ENCODE measurements at places on chromosomes 4 and X.

GRCh38 chrX:5176766-5177165, 1051.9 kb downstream of the NLGN4X start:
- no peak for DNase-seq

- no peak for DNase-seq
Measured at GRCh38 chrX:116238093-116238492, 67.5 kb downstream of the AGTR2 start.

DNA sequence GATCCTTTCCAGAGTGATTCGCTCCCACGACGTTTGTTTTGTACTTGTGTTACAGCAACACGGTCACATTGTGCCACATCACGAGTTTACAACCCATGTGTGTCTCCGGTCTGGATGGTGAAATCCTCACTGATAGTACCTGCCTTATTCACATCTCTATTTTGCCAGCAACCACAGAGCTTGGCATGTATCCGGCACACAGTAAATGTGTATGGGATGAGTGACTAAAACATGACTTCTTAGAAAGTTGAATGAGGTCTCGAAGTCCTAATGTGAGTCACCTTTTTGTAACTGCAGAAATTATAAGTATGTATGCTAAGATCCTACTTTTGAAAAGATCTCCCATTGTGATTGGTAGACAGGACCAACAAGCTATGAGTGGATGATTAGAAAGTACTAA, 7.5 kb downstream of the STOX2 start:
- no peak for DNase-seq

DNA sequence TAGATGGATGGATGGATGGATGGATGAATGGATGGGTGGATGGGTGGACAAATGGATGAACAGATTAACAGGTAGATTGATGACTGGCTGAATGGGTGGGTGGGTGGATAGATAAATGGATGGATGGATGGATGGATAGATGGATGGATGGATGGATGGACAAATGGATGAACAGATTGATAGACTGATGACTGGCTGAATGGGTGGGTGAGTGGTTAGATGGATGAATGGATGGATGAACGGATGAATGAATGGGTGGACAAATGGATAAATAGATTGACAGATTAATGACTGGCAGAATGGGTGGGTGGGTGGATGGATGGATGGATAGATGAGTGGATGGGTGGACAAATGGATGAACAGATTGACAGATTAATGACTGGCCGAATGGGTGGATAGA, 13.6 kb upstream of the AKAP17A start:
- DNase-seq: no peak

- no peak for DNase-seq
Measured at GRCh38 chrX:109384699-109385098, 97.2 kb downstream of the GUCY2F start.

GRCh38 chr4:40121515-40121914, 64.9 kb downstream of the N4BP2 start:
- DNase-seq: no peak

- no peak for DNase-seq
Measured at GRCh38 chr4:139919004-139919403, 235.0 kb downstream of the MAML3 start.

DNA sequence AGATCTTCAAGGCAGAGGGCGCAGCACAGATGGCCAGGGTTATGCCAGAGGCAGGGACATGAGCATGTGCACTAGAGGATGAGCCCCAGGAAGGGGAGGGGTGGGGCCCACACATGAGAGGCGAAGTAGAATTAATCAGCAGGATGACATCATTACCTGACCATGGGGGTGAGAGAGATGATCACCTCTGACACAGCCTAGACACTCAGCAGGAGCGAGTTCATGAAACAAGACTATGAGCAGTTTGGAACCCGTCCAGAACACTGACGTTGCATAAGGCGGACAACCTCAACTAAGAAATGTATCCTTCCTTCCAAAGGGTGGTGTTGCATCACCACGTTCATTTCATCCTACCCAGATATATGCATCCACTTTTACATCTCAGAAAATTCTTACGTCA, 446.7 kb upstream of the TENM3 start:
- DNase-seq: no peak

GRCh38 chr4:185128272-185129119, 14.6 kb upstream of the SLC25A4 start:
- peak; percentile 37 for DNase-seq

- no peak for DNase-seq
Measured at GRCh38 chr4:1366371-1367229, 19.6 kb downstream of the UVSSA start.

GRCh38 chr4:126375462-126376054, 1060.8 kb downstream of the FAT4 start:
- DNase-seq: no peak

DNA sequence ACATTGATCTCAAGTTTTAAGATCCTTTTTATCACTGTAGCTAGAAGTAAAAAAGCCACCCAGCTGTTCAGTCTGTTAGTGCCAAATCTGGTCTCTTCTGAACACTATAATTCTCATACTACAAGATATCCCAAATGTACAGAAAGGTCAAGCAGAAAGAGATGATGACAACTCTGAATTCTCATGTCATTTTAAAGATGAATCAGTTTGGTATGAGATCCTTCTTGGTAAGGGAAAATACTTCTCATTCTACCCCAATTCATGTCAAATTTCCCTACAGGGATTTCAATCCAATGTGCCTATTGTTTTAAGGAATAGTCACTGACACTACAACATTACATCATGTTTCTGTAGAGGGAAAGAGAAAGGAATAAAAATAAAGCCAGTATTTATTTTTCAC, 184.5 kb downstream of the CPEB2 start:
- no peak for DNase-seq

DNA sequence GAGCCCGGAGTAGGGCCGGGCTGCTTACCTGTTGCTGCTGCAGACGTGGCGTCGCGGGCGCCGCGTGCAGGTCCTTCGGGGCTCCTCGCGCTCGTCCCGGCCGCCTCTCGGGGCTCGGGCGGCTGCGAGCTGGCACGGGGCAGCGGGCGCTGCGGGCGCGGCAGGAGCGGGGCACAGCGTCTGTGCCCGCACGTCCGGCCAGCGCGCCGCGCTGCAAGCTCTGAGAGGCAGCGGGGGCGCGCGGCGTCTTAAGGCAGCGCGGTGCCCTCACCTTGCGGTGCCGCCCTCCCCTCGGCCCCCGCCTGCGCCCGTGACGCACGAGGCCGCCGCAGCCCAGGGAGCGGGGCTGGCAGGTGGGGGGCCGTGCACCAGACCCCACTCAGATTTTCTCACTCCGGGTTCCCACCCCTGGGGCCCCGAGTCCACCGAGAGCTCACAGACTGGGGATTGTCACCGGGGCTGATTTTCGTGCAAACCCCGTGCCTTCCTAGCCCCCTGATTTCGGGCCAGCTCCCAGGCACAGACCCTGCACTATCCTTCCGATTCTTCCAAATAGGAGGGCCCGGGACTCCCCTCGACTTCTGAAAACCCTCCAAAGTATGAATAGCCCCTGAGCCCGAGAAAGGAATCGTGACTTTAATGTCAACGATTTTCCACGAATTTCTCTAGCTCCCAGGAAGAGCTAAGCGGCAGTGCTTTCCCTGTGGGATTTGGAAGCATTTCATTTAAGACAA, at the start of gene GPR101:
GPR101 (minus strand) TSS at position 222 of the 734 bp plus-strand sequence. CDS start 2,321 bp downstream, outside the sequence.
- DNase-seq: no peak

- no peak for DNase-seq
Measured at GRCh38 chr4:88059766-88060165, 52.3 kb downstream of the PKD2 start.

DNA sequence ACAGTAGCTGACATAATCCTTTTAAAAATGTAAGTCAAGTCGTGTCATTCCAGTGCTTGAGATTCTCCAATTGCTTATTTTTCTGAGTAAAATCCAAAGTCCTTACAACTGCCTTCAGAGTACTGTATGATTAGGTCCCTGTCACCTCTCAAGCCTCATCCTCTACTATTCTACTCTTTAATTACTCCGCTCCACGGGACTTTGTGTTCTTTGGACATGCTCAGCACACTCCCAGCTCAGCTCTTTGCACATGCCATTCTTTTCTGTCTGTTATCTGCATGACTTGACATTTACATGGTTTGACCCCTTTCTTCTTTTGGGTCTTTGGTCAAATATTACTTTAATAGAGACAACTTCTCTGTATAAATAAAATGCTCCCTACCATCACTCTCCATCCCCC, 15.1 kb downstream of the FAM47E start:
- no peak for DNase-seq

GRCh38 chr4:186240452-186240847, 13.1 kb downstream of the KLKB1 start:
- no peak for DNase-seq

DNA sequence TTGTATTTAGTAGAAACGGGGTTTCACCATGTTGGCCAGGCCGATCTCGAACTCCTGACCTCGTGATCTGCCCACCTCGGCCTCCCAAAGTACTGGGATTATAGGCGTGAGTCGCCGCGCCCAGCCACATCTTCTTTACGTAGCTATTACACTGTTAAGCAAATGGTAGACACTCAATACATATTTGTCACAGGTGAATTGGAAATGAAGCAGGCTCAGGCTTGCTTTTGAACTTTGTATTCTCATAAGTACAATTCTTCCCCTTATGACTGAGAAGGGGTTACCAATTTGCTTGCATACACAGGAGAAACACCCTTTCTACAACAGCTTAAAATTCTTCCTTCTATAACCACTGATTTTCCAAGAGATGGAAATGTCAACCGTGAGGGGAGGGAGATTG, 787 bp upstream of the SRPX2 start:
- no peak for DNase-seq

DNA sequence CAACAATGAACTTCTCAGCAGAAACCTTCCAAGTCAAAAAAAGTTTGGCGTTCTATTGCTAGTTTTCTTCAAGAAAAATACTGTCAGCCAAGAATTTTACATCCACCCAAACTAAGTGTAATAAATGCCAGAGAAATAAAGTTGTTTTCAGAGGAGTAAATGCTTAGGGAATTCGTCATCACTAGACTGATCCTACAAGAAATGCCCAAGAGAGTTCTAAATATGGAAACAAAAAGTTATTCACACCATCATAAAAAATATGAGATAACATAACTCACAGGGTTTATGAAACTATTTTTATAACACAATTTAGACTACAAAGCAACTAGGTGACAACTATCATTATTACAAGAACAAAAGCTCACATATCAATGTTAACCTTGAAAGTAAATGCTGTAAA, 259.5 kb upstream of the GABRA2 start:
- DNase-seq: no peak

GRCh38 chrX:65677954-65678469, 10.6 kb downstream of the MSN start:
- no peak for DNase-seq

DNA sequence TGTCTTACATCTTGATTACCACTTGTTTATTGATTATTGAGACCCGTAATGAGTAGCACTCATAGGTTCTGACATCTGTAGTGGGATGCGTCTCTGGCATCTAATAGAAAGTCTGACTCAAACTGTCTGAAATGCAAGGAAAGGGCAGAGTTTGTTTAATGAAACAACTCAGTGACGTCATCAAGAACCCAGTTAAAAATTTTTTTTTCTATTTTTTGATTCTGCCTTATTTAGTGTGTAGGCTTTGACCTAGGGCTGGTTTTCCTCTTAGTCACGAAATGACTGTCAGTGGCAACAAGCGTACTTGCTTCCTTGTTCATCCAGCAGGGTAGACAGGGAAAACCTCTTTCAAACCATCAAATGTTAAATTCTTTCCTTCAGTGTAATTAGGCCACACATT, 3.1 kb upstream of the CDKL5 start:
- DNase-seq: no peak

DNA sequence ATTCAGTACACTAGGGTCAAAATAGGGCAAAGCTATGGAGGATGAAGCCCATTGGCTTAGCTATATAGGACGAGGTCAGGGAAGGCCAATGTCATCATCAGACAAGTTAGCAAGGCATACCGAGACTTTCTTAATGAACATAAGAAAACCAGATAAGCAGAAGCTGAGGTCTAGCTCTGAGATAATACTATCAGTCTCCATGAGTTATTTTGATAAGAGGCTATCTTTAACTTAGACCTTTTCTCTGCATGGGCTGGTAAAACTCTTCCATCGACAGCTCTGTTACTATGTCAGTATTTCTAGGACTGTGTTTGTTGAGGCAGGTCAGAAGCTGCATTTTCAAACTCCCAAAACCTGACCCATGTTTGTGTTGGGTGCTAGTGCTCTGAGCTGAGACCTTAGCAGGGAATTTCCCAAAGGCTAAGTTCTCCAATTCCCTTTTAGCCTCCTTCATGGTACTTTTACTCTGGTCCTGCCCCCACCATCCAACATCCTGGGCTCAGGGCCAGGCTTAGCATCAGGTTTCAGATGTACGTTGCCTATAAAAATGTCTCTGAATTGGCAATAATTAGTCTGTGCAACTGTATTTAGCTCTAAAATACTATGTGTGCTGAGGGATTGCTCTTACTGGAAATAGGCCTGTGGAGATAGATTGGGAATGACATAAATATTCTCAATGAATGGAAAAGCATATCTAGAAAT, 29.3 kb upstream of the LRAT start:
- no peak for DNase-seq

- no peak for DNase-seq
Measured at GRCh38 chr4:42453612-42454011, 56.3 kb downstream of the SHISA3 start.

- DNase-seq: peak; percentile 14
Measured at GRCh38 chrX:43656005-43656494, at the start of gene MAOA. TSS of gene MAOA (plus strand) at chrX:43656299. CDS start at chrX:43656342, 43 bp downstream.

- DNase-seq: no peak
Measured at GRCh38 chr4:74217365-74217764, 59.4 kb downstream of the MTHFD2L start.

GRCh38 chrX:17617806-17618205, 119.5 kb upstream of the SCML1 start:
- no peak for DNase-seq

- no peak for DNase-seq
Measured at GRCh38 chr4:54645830-54646229, 11.9 kb upstream of the KIT start.

DNA sequence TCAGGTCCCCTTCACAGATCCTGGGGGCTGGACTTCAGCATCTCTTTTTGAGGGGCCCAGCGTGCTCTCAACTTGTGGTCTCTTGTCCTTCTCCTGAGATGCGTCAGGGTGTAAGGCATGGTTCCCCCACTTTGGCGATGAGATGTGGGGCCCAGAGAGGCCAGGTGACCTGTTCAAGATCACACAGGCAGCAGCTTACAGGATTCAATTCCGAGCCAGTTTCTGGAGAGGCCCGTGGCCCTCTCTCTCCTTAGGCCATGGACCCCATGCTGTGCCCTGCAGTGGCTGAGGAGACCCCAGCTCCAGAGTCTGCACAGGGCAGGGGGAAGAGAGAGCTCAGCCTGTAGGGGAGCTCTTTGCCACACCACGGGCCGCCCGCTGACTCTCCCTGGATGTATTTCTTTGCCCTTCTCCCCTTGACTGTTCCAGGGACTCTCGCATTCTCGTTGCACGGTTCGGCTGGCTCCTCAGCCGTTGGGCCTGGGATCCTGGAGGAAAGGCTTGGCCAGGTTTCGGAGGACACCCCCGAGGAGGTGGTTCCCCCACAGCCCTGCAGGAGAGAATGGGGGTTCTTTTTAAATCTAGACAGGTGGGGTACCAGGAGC, 18.6 kb downstream of the NSG1 start:
- no peak for DNase-seq

GRCh38 chr4:75555294-75556164, at the start of gene ODAPH:
TSS of gene ODAPH (plus strand) at chr4:75556066. CDS start at chr4:75556083, 17 bp downstream.
- peak; percentile 18 for DNase-seq

All from activated naive CD8-positive, alpha-beta T cell treated with anti-CD3 and anti-CD28 coated beads, Interleukin-2, amount 50 U/mL, for 24 hours (primary cell).